ENCODE measurements at places on chromosomes 5 and 9.

GRCh38 chr5:55320571-55320970 lies 12.8 kb downstream of the MTREX start:
- no peak for DNase-seq

DNA sequence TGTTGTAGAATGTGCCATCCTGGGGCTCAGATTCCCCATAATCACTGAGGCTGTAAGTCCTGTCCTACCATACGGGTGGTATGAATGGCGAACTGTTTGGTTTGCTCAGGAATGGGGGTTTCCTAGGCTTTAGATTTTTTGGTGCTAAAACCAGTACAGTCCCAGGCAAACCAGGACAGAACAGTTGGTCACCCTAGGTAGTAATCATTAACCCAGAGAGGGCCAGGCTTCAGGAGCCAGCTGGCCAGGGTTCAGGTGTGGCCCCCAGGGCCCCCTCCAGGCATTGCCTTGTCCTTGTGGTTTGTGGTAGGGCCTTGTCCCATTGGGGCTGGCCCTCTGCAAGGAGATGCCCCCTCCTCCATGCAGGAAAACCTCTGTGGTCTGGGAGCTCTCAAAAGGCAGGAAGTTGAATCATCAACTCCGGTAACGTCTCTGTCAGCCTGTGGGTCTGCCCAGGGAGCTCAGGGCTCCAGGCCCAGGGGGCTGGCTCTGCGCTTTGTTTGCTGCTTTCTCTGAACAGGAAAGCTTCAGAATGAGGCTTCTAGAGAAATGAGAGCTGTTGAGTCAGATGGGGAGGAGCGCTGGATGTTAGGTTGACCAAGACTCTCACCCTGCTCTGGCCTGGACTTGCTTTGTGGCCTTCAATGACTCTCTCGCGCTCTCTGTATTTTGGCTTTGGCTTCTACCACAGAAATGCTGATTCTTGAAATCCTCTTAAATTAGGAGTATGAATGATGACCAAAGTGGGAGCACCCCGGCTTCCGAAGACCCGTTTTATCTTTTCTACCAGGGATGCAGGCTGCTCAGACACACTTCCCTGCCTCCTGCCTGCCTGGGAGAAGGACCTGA lies 22.2 kb upstream of the JADE2 start:
- no peak for DNase-seq

GRCh38 chr9:76203373-76203772 lies 190.9 kb downstream of the RFK start:
- no peak for DNase-seq

DNA sequence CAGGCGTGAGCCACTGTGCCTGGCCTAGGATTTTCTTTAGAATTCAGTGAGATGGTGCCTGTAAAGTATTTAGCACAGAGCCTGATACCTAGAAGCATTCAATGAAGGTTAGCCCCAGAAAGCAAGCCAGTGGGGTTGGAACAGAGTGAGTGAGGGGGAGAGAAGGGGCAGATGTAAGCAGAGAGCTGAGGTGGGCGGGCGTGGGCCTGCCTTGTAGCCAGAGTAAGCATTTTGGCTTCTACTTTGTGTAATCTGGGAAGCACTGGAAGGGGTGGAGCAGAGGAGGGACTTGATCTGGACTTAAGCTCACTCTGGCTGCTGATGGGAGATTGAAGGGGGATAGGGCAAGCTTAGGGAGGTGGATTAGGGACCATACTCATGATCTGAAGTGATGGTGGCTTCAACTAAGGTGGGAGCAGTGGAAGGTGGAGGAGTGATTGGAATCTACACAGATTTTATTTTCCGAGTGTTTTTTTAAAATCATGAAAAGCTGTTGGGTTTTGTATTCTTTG lies 2.6 kb downstream of the EXOSC2 start:
- DNase-seq: no peak

- no peak for DNase-seq
Measured at GRCh38 chr9:77856615-77857014, 175.0 kb downstream of the GNAQ start.

DNA sequence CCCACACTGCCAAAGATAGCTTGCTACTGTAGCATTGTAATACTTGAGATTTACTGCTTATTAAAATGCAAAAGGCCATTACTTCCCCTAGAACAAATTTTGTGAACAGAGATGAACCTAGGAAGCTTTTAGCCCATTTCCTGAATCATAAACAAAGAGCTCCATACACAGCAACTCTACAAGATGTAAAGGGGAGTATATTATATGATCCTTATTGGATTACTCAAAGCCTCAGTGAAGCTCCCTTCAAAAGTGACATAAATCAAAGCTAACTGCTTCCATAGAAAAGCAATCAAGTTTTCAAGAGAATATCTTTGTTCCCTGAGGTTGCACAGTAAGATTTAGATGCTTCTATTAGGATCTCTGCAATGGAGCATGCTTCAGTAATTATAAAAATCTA lies 629.8 kb downstream of the EFNA5 start:
- DNase-seq: no peak

Measured in NCI-H2081 (cell line).